ENCODE measurements at places on chromosomes 7 and 10.

DNA sequence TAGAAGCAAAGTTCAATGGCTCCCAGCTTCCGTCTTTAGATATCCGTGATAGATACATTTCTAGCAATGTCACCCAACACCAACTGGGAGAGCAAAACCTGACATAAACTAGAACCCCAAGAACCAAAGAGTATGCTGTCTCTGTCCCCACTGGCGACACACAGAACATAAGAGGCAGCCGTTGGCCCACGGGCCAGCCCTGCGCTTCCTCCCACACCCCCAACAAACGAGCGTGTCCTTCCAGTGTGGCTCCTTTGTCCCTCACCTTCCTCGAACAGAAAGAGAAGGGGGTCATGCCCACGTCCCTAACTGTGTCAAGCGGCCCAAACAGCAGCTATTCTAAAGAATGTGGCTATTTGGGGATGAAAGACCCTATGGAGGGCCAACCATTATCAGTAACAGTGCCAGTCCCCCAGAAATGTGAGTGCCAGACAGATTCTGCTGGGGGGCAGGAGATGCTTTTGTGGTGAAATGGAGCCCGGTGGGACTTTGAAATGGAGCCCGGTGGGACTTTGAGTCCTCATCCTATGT lies 171.9 kb downstream of the USP6NL start:
- no peak for DNase-seq

- DNase-seq: no peak
Observed at GRCh38 chr7:158508802-158509385, 78.7 kb downstream of the PTPRN2 start.

- no peak for DNase-seq
Observed at GRCh38 chr7:154644366-154644765, 358.6 kb downstream of the PAXIP1 start.

DNA sequence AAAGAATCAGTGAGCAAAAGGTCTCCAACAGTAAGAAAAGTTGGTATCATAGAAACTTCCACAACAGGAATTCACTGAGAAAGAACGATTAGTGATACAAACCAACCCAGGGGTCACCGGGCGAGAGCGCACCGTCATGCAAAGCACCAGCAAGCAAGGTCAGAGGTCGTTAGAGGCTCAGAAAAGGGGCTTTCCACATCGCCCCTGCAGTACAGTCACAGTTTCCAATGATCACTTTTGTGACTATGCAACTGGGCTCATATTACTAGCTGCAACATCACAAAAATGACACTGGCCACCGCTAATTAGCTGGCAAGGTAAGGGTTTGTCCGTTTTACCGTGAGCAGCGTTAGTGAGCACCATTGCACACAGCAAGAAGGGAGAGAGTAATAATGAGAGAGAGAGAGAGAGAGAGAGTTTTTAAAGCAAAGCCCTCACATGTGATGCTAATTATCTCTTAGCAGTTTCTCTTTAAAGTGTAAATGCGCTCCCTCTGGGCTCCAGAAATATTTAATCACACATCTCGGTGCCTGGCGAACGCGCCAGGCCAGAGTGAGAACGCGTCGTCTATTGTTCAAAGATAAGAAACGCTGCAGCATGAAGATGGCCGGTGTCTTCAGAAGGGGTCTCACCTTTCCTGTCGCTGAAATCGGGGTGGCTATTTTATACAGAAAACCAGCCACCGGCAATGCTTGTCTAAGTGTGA lies 237.5 kb downstream of the DNAJB6 start:
- no peak for DNase-seq

DNA sequence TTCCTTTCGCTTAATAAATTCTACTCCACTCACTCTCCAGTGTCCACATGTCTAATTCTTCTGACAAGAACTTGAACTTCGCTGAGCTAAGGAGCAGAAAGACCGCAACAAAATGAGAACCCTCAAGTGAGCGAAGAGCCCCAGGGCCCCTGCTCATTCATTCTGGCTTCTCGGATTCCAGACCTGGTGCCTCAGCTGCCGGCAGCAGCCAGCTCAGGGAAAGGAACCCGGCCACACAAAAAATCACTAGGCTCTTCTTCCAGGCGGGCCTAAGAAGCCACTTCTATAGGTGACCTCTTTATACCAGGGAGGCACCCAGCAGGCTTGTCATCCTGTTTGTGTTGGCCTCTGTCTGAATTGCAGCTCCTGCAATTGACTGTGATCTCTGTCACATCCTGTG lies 33.3 kb downstream of the OTUD1 start:
- no peak for DNase-seq

DNA sequence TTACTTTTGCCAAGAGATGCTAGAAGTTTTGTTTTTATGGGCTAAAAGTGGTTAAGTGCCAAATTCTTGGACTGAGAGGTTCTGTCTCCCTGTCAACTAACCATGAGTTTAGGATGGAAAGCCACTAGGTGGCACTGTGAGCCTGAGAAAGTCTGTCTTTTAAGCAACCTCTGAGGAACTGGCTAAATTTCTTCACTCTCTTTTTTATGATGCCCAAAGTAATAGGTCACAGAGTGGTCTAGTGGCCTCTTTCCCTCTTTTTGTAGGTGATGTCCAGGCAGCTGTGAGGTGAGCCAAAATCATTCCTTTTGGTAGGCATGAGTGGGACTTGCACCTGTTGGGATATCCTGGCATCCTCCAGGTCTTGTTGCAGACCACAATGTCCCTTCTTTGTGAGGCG lies 56.8 kb downstream of the SND1 start:
- DNase-seq: peak; percentile 83

GRCh38 chr10:44323838-44324237 lies 61.1 kb downstream of the CXCL12 start:
- DNase-seq: no peak

DNA sequence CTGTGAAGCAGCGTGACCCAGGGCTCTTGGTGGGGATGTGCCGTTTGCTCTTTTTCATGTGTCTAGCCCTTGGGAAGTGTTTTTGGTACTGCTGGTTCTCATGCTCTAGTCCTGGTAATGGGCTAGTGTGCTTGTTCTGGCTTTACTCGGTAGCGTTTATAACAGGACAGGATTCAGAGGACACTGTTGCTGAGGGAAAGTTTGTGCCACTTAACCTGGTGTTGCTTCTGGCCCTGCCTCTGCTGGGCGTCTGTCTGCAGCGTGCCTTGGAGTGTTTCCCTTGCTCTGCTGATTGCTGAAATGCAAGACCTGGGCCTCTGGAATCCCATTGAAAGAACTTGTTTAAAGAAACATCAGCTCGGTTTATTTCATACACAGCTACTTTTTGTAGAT lies 35.0 kb downstream of the INPP5A start:
- no peak for DNase-seq

DNA sequence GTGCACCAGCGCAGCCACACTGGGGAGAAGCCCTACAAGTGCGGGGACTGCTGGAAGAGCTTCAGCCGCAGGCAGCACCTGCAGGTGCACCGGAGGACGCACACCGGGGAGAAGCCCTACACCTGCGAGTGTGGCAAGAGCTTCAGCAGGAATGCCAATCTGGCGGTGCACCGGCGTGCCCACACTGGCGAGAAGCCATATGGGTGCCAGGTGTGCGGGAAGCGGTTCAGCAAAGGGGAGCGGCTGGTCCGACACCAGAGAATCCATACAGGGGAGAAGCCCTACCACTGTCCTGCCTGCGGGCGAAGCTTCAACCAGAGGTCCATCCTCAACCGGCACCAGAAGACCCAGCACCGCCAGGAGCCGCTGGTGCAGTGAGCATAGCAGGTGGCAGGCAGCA lies 12.9 kb downstream of the ZSCAN25 start:
- no peak for DNase-seq

DNA sequence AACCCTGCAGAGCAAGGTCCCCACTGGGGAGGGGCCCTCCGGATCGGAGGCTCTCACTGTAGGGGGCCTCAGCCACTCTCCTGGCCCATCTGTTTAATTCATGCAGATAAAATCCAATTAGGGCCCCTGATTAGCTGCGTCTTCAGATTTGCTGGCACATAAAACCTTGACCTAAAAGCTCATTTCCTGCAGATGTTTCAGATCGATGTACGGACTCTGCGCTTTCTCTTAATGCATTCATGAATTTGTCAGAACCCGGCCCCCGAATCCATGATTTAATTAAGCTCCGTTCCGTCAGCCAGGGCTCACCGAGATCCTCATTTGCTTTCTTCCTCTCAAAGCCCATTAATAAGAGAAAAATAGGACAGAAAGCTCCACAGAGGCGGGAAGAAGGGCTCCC lies 40.0 kb upstream of the FOXL3 start:
- DNase-seq: no peak

- no peak for DNase-seq
Observed at GRCh38 chr7:135285547-135286233, 52.1 kb downstream of the STRA8 start.

- DNase-seq: no peak
Observed at GRCh38 chr7:87330316-87330715, 15.1 kb upstream of the CROT start.

- DNase-seq: no peak
Observed at GRCh38 chr10:83925133-83925532, 214.2 kb upstream of the GHITM start.

- DNase-seq: peak; percentile 62
Observed at GRCh38 chr10:24463611-24464426, 254.9 kb downstream of the KIAA1217 start.

- no peak for DNase-seq
Observed at GRCh38 chr10:79189853-79190435, 121.2 kb downstream of the ZMIZ1 start.

GRCh38 chr10:69064762-69065328 lies 23.1 kb upstream of the SRGN start:
- DNase-seq: no peak

DNA sequence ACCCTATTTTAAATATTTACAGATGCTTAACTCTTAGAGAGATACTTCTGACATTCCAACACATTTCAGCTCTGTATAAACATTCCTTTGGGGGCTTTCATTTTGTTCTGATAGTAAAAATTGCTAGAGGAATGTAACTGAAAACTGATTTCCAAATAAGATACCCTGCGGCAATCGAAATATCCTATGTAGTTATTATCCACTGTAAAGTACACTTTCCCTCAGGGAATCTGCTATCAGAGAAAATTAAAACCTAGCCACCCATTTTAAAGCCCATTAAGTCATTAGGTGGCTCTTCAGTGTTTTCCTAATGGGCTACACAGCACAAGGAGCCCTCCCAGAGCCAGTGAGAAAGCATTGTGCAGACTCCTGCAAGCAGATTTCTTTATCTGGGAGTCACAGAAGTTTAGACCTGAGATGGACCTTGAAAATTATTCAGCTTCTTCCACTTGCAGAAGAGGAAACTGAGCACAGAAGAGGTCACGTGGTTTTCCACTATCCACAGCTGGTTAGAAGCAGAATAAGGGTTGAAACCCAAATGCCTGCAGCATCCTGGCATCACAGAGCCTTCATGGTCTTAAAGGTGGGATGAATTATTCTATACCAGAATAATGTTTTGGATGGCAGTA lies 12.6 kb upstream of the CPVL start:
- no peak for DNase-seq

GRCh38 chr7:5694221-5694754 lies 87.2 kb downstream of the RNF216 start:
- peak; percentile 68 for DNase-seq

GRCh38 chr10:51683031-51683691 lies 16.2 kb downstream of the CSTF2T start:
- DNase-seq: no peak

GRCh38 chr10:5479481-5480161 lies 19.7 kb downstream of the CALML5 start:
- peak; percentile 55 for DNase-seq

DNA sequence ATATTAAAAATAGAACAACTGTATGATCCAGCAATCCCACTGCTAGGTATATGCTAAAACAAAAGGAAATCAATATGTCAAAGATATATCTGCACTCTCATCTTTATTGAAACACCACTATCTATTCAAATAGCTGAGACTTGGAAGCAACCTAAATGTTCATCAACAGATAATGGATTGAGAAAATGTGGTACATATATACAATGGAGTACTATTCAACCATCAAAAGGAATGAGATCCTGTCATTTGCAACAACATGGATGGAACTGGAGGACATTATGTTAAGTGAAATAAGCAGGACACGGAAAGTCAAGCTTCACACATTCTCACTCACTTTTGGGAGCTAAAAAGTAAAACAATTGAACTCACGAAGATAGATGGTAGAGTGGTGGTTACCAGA lies 610.1 kb upstream of the SEMA3D start:
- DNase-seq: no peak

DNA sequence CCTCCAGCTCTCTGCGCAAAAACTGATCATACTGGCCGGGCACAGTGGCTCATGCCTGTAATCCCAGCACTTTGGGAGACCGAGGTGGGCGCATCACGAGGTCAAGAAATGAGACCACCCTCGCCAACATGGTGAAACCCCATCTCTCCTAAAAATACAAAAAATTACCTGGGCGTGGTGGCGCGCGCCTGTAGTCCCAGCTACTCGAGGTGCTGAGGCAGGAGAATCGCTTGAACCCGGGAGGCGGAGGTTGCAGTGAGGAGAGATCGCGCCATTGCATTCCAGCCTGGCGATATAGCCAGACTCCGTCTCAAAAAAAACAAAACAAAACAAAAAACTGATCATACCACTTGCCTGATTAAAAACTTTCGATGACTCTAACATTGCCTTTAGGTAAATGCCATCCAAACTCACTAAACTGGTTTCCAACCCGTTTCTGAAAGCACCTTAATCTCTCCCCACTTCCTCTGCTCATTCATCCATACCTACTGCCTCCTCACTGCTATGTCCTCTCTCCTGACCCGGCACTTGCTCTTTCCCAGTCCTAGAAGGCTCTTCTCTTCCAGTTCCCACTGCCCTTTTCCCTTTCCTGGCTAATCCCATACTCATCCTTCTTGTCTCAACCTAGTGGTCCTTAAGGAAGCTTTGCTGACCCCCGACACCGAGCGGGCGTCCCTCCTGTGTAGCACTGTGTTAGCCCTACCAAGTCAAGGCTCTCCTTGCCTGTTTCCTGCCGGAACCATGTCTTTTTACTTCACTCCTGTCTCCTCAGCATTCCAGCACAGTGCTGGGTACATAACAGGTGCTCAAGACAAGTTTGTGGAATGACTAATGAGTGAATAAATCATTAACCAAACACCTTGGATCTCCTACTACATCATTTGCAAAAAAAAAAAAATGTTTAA lies 686 bp upstream of the MIOS start:
- DNase-seq: no peak

GRCh38 chr10:8543361-8544056 lies 489.0 kb downstream of the GATA3 start:
- no peak for DNase-seq

GRCh38 chr7:108227366-108227765 lies 97.2 kb upstream of the LAMB4 start:
- no peak for DNase-seq

GRCh38 chr7:106982415-106982814 lies 62.1 kb upstream of the PRKAR2B start:
- no peak for DNase-seq

DNA sequence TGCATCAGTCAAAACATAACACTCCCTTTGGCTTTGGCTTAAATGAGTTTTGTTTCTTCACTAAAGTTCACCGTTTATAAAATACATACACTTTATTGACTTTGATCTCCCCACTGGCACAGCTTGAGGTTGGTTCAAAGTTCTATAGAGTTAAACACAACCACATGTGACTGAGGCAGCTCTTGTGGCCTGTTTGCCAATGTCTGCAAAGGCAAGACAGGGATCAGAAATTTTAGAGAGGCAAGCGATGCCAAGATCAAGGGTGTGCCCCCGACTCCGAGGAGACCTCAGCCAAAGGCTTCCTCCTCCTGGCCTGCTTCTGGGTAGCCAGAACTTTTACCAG lies 129.8 kb upstream of the JCAD start:
- no peak for DNase-seq

GRCh38 chr10:129949891-129950291 lies 14.2 kb downstream of the EBF3 start:
- DNase-seq: peak; percentile 39

GRCh38 chr7:41385996-41386395 lies 316.9 kb downstream of the INHBA start:
- DNase-seq: no peak

GRCh38 chr7:151498495-151498894 lies 21.2 kb downstream of the RHEB start:
- DNase-seq: no peak
